Lower leg skin (tissue), 4 donors: ENCODE measurements at places on chromosomes 2 and 18. TPM values are rescaled to one million over a fixed set of nuclear protein-coding genes. Genes with fewer than 3 reads are reported as not detected.

The AP1S3 gene
- 0.80 TPM for total RNA-seq

The CD302 gene
- total RNA-seq: 19.7 TPM

The IL1RN gene
- 178 TPM for total RNA-seq

The ANKRD36C gene
- 15.5 TPM for total RNA-seq

The ERFE gene
- not detected for total RNA-seq

The RESP18 gene
- not detected for total RNA-seq

The NPAS2 gene
- total RNA-seq: 75.5 TPM

The SKA1 gene
- 0.46 TPM for total RNA-seq

The C2orf66 gene
- not detected for total RNA-seq

The FMNL2 gene
- total RNA-seq: 13.6 TPM

The RGPD4 gene
- total RNA-seq: not detected

The SIX2 gene
- 0.58 TPM for total RNA-seq

DNA sequence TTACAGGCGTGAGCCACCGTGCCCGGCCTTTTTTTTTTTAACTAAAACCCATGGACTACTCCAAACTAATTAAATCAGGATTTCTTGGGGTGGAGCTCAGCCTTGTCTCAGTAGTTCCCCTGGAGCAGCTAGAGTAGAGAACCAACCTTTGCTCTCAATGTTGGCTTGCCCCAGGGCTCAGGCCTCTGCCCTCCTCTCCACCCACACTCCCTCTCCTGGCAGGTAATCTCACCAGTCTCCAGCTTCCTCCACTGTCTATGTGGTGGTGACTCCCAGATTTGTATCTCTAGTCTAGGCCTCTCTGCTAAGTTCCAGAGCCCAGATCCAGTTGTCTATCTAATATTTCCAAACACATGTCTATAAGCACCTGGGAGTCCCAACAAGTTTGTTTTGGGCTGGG lies 9.6 kb upstream of the MTA3 start:
- no peak for DNase-seq

DNA sequence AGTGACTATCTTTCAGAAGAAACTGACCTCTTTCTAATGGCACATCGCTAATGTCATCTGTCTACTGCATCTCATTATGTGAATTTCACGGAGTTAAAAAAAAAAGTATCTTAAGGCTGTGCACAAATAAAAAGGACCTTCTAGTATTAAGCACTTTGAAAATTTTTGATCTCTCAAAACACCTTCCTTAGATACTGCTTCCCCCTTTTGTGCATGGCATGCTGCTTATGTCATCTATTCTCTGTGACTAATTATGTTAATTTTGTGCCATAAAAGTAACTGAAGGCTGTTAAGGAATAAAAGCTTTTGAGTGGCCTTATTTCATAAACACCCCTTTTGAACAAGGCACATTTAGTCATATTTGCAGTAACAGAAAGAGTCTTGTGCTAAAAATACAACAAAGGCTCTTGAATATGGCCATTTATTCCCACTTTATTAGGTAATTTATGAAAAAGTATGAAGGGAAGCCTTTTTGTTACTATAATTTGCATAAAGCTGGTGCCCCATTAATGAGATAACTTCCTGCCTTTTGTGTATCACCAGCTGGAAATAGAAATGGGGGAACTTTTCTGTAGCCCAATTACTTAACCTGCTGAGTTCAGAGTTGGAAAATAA lies 1412.0 kb upstream of the ZEB2 start:
- no peak for DNase-seq

DNA sequence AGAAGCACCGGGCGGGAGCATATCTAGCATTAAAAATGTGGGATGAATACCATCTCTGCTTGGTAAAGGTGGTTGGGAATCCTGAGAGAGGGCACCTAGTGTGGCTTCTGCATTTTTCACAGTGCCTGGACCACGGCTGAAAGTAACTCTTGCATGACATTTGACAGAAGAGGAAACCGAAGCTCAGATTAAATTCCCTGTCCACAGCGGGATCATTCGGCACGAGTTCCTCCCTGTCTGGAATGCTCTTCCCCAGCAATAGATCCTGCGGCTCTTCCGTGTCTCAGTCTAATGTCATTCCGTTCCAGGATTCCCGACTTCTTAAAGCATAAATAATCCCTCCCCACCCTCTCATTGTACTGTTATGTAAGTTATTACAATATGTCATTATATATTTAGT lies 905 bp upstream of the RPS7 start:
- peak; percentile 76 for DNase-seq

DNA sequence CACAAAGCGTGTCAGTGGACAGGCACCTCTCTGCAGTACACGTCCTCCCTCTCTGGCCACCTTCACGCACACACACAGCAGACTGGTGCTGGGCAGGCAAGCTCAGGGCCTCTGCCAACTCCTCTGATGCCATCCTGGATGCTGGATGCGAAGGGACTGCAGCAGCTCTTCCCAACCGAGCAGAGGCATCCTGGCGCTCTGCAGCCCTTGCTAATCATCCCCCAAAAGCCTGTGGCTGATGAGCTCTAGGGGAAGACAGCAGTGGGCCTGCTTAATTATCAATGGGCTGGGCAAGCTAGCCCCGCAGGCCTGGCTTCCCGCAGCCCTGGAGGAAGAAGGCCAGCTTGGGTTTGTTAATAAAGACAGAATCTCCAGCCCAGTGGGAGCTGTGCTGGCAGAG lies 71.3 kb upstream of the TEX51 start:
- no peak for DNase-seq

- DNase-seq: no peak
These were observed 228.7 kb downstream of the HAUS1 start for GRCh38 chr18:46332921-46333341.

- no peak for DNase-seq
These were observed 88.7 kb downstream of the SLC8A1 start for GRCh38 chr2:40363231-40363630.

DNA sequence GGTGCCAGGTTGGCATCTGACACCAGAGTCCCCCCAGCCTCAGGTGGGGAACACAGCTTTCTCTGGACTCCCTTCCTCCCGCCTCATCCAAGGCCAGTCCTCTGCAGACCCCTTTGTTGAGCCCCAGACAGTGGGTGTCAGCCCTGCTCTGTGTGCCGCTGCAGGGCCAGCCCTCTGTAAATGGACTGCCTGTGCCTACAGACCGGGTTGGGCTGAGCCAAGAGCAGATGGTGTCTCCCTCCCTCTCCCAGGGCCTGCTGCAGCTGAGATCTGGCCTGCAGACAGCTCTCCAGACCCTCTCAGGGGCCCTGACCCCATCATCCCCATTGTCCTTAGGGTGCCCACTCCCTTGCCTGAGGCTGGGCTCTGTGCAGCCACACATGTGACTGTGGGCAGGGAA lies 160.8 kb downstream of the KLHL29 start:
- no peak for DNase-seq

- DNase-seq: no peak
These were observed 62.4 kb downstream of the DGKD start for GRCh38 chr2:233416706-233417105.

- DNase-seq: no peak
These were observed 286.8 kb upstream of the EPAS1 start for GRCh38 chr2:46010223-46010924.

GRCh38 chr2:208304157-208304556 lies 38.1 kb downstream of the PIKFYVE start:
- no peak for DNase-seq

GRCh38 chr18:43501099-43501498 lies 223.8 kb upstream of the SYT4 start:
- no peak for DNase-seq

GRCh38 chr2:88067189-88067588 lies 436 bp upstream of the SMYD1 start:
- DNase-seq: no peak

GRCh38 chr2:118292991-118293390 lies 204.7 kb downstream of the INSIG2 start:
- DNase-seq: no peak

DNA sequence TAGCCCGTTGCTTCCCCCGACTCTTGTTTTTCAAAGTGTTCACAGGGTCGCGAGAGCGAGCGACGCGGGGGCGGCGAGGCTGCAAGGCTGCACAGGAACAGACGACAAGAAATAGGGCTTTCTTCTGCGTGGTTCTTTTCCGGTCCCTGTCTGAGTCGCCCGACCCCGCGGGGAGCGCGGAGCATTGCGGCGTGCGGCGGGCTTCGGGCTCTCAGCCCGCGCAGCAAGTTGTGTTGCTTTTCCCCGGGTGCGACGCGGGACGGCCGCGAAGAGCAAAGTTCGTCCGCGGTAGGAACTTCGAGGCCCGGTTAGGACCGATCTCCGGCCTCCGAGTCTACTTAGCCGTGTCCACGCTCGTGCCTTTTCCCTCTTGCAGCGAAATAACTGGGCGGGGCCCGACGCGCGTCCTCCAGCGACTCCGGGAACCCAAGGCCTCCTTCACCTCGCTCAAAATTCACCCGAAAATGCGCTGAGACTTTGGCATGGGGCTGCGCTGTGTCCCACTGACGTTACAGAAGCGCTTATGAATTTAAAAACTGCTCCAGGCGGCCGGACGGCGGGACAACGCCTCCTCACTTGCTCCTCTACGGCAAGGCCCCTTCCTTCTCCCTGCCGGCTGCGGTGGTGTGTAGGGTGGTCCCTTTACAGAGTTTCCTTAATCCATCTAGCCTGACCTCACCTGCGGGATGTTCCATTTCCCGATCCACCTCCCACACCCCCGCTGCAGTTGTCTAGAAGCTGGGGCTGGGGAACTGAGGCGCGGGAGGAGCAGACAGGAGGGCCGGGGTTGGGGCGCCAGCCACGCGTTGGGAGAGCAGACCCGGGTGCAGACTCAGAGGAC lies 1.5 kb upstream of the BCL2L11 start:
- no peak for DNase-seq

DNA sequence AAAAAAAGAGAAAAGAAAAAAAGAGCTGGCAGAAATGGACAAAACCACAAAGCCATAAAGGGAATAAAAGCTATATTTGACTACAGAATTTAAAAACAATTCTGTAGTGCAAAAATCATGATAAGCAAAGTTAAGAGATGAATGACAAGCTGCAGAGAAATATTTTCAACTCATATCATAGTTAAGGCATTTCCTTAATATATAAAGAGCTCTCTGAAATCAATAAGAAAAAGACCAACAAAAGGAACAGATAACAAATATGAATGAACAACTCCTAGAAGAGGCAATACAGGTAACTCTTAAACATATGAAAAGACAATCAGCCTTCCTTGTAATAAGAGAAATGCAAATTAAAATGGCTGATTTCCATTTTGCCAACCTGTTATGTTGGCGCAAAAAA lies 26.2 kb downstream of the OTOF start:
- DNase-seq: no peak

- no peak for DNase-seq
These were observed 94.6 kb downstream of the MC4R start for GRCh38 chr18:60277855-60278480.

DNA sequence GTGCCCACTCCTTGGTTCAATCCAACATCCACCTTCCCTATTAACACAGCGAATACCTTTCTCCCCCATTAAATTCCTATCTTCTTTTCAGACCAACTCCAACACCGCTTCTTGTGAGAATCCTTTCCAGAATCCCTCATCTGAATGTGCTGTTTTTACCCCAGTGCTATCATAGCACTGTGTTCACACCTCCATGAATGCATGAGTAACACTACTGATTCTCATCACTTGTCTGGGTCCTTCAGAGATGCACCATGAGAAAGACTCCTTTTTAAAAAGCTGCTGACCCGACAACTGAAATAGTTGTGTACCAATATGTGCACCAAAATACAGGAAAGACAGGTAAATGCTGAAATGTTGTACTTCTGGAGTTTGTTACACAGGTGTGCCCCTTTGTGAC lies 18.8 kb downstream of the MGAT4A start:
- no peak for DNase-seq

DNA sequence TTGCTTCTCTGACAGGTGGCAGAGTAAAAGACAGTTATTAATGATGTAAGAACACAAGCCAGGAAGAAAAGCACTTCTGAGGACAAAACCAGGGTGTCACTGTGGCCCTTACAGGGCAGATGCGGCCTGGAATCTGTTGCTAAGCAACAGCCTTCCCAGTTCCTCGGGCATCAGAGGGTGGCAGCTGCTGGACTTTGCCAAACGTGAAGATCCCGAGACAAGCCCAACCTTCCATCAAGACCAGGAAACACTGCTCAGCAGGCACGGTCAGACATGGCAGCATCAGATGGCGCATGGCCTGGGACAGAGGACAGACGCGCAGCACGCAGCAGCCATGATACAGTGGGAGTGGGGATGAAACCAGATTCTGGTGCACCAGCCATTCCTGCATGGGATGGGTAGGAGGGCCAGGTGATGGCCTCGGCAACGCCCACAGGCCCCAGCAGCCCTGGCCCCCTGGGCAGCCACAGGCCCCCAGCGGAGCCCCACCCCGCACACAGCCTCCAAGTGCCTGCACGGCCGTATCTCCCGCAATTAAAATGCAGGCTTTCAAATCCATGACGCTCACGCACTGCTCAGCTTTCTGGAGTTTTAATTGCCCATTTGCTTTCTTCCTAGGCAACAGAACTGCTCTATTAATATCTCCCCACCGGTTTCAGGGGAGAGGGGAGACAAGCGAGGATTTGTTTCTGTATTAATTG lies 89.0 kb downstream of the EIPR1 start:
- DNase-seq: no peak

- DNase-seq: no peak
These were observed at the start of gene MYO5B for GRCh38 chr18:50194631-50195532. TSS of gene MYO5B (minus strand) at chr18:50195147. CDS start at chr18:50194793, 354 bp downstream.

- no peak for DNase-seq
These were observed 142.7 kb downstream of the VAPA start for GRCh38 chr18:10056506-10056905.

GRCh38 chr2:203360833-203361430 lies 32.7 kb downstream of the ABI2 start:
- DNase-seq: no peak

- DNase-seq: no peak
These were observed 111.6 kb downstream of the ATL2 start for GRCh38 chr2:38265461-38265860.

DNA sequence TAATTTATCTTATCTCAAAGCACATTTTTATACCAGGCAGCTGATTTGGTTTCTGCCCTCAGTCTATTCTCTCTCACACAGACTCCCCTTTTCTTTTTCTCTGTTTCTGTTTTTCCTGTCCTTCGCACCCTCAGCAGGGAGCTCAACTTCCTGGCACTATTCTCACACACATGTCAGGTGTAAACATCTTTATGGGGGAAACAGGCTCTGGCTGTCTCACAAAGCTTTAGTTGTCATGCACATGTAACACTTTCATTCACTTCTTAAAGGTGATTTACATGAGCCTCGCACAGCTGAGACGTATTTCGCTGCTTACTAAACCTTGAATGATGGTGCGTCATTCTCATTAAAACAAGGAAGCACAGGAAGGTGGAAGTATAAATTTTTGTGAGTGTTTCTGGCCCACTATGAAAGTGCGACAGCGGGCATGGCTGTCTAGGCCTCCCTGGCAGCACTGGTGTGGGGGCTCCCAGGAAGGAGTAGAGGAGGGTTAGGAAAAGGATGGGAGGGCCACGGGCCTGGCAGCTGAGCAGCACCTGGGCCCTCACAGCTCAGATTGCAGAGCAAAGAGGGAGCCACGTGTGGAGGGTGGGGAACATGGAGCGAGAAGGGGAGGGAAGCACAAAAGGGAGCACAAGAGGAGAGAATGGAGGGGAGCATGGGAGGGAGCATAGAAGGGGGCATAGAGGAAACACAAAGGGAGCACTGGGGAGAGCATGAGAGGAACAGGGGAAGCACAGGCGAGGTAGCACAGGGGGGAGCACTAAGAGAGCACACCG lies 46.2 kb upstream of the SNTG2 start:
- DNase-seq: no peak
